Left lung (tissue), 14 donors: ENCODE measurements at places on chromosomes 1 and 21. TPM values are rescaled to one million over a fixed set of nuclear protein-coding genes. Genes with fewer than 3 reads are reported as not detected.
A peak's percentile ranks its signal among the peaks of the same experiment; 100 is the strongest.

- DNase-seq, result no peak
- peak overlapping the region; percentile 94 for H3K27ac ChIP-seq
- H3K27me3 ChIP-seq, result no peaks in the 10 kb centered on the region
- no peaks in the 10 kb centered on the region for H3K36me3 ChIP-seq
- H3K4me3 ChIP-seq, result peak overlapping the region; percentile 99
- H3K4me1 ChIP-seq, result peaks cover 46% of the 10 kb centered on the region
These were observed 1.5 kb downstream of the S100PBP start for GRCh38 chr1:32818804-32819541.

The KLHDC9 gene
- total RNA-seq, result 10.3 TPM

The MIER1 gene
- total RNA-seq, result 34.5 TPM

- H3K4me1 ChIP-seq, result no peaks in the 10 kb centered on the region
- H3K4me3 ChIP-seq, result no peak overlapping the region
- no peaks in the 10 kb centered on the region for H3K27me3 ChIP-seq
- H3K36me3 ChIP-seq, result no peaks in the 10 kb centered on the region
- H3K27ac ChIP-seq, result no peak overlapping the region
- DNase-seq, result no peak
These were observed 99.6 kb upstream of the COG2 start for GRCh38 chr1:230542681-230543080.

- H3K27me3 ChIP-seq, result no peaks in the 10 kb centered on the region
- no peaks in the 10 kb centered on the region for H3K4me1 ChIP-seq
- H3K36me3 ChIP-seq, result no peaks in the 10 kb centered on the region
- no peak overlapping the region for H3K27ac ChIP-seq
- no peak for DNase-seq
- H3K4me3 ChIP-seq, result no peak overlapping the region
These were observed 76.8 kb downstream of the TCP10L start for GRCh38 chr21:32508558-32508957.
